ENCODE measurements at places on chromosomes 7 and 10.
A peak's percentile ranks its signal among the peaks of the same experiment; 100 is the strongest.

- no peak for DNase-seq
Measured at GRCh38 chr10:20624642-20625041, 272.5 kb downstream of the NEBL start.

- no peak for DNase-seq
Measured at GRCh38 chr7:152462995-152463708, 27.3 kb upstream of the KMT2C start.

GRCh38 chr7:143237366-143237765 lies 15.5 kb downstream of the TAS2R40 start:
- no peak for DNase-seq

GRCh38 chr7:119046068-119046467 lies 821.6 kb downstream of the ANKRD7 start:
- DNase-seq, result no peak

DNA sequence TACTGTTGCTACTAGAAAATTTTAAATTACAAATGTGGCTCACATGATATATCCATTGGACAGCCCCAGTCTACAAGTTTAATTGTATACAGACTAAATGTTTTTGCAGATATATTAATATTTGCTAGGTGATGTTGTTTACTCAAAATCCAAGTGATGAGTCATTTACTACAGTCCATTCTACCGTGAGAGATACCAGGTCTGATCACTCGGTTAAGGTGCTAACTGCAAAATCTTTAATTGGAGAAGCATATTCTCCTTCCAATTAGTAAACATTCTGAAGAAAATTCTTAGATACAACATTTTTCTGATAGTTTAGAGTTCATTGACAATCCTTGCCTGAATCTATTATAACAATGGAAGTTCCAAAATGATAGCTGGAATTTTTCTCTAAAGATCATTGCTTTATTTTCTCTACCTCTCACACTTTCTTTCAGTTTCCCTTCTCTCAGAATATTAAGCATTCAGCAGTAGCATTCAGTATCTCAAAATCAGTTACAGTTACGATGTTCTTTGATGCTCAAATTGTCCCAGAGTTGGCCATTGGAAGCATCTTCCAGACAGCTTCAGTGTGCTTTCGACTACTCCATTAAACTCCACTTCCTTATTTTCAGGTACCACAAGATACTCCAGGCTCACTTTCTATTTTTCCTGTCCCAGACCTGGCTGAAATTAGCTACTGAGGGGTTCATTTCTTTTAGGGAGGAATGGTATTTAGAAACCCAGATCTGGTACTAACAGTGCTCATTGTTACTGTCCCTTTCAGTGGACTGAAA lies 2.3 kb downstream of the ABCB1 start:
- no peak for DNase-seq

GRCh38 chr10:125062227-125062913 lies 98.0 kb downstream of the CTBP2 start:
- no peak for DNase-seq

DNA sequence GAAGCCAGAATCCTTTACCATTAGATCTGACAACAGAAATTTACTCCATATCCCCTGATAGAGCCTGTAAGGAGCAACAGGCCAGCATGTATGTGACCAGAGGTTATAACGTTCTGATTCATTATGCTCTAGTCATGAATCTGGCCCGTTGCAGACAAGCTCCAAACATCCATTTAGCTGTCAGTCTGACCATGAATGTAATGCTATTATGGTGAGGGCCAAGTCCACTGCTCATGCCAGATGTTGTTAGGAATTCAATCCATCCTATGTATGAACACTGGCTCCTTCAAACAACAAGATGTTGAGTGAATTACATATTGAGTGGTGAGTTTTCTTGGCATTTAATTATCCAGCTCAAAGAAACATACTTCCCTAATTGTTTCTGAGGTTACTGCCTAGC lies 610.1 kb upstream of the ANKRD30A start:
- DNase-seq, result no peak

DNA sequence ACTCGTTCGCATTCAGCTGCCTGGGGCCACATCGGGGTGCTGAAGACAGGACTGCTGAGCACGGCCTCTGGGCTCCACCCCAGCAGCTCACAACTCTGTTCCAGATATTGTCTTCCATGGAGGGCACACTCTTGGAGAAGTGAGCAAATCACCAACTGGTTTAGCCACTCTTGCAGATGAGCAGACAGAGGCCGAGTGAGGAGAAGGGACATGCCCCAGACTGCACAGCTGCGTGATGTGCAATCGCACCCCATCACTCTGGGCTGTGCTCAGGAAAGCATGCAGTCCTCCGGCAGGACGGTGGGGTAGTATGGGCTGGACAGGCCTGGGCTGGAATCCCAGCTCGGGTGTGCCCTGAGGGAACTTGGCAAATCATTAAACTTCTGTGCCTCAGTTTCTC lies 111.6 kb downstream of the FAM53B start:
- no peak for DNase-seq

GRCh38 chr10:43671659-43672531 lies 23.2 kb upstream of the ZNF32 start:
- peak; percentile 17 for DNase-seq

GRCh38 chr10:125166658-125167057 lies 6.3 kb upstream of the CTBP2 start:
- no peak for DNase-seq

DNA sequence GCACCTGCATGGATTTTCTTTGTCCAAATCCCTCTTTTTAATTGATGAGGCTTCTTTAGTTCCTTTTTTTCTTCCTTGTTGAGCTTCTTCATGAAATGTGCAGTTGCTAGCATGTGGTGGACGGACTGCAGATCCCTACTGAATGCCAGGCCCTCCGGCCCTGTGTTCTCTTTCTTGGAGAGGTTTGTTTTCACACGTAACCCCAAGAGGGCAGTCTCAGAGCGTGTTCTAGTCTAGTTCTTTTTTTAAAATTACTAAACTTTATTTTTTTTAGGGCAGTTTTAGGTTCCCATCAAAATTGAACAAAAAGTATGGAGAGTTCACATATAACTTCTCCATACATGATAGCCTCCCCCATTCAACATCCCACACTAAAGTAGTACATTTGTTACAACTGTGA lies 190.0 kb downstream of the CFTR start:
- no peak for DNase-seq

- DNase-seq, result no peak
Measured at GRCh38 chr10:30047924-30048531, 11.4 kb downstream of the JCAD start.

DNA sequence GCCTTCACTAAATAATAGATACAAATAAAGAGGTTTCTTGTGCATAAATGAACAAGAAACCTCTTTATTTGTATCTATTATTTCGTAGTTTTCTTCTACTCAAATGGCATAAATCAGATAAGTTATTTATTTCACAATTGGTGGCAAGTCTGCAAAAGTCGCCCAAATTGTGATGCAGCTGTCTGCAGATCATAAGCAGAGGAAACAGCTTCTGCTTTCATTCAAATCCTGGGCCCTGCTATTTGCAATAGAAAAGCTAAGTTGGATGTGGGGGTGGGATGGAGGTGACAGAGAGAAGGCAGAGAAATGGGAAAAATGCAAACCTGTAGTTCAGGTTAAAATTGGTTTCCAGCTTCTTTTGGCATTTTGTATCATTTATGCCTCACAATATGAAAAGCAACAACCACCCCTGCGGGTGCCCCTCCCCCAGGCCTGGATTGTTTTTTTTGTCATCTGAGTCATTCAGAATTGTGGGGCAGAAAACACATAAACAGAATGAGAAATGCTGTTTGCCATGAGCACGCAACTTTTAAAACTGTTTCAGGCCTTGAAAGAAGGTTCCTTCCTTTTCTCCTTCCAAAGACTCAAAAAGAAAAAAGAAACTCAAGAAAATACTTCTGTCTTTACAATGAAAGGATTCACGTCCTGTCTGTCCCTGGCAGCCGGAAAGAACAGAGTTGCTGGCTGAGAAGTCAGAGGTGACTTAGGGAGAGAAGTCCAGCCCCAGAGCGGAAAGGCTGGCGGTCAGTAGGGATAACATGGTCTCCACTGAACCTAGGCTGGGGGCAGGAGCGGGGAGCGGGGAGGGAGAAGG lies 132.9 kb downstream of the BAMBI start:
- DNase-seq, result no peak
